Vagina (tissue), 2 donors: ENCODE measurements at places on chromosomes 1 and 21.

GRCh38 chr1:205667909-205668643, 12.2 kb downstream of the SLC45A3 start:
- DNase-seq, result no peak
- H3K36me3 ChIP-seq, result no peaks in the 10 kb centered on the region
- H3K27ac ChIP-seq, result no peak overlapping the region
- H3K27me3 ChIP-seq, result no peaks in the 10 kb centered on the region
- peaks cover 16% of the 10 kb centered on the region for H3K4me1 ChIP-seq
- H3K4me3 ChIP-seq, result no peak overlapping the region

DNA sequence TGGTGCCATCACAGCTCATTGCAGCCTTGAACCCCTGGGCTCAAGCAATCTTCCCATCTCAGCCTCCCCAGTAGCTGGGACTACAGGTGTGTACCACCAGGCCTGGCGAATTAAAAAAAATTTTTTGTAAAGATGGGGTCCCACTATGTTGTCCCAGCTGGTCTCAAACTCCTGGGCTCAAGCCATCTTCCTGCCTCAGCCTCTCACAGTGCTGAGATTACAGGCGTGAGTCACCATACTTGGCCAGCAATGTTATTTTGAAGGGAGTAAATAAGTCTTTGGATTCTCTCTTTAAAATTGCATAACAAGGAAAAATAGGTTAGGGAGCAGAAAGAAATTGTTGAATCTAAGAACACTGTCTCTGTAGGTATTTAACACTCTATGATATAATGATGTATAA, 111.3 kb downstream of the RPS6KC1 start:
- H3K27me3 ChIP-seq, result no peaks in the 10 kb centered on the region
- H3K27ac ChIP-seq, result peak overlapping the region; percentile 17
- peaks cover 6% of the 10 kb centered on the region for H3K4me1 ChIP-seq
- H3K4me3 ChIP-seq, result no peak overlapping the region
- no peak for DNase-seq

GRCh38 chr1:205983925-205984725, 19.1 kb downstream of the RAB7B start:
- H3K4me3 ChIP-seq, result no peak overlapping the region
- peaks cover 13% of the 10 kb centered on the region for H3K4me1 ChIP-seq
- H3K27me3 ChIP-seq, result no peaks in the 10 kb centered on the region

DNA sequence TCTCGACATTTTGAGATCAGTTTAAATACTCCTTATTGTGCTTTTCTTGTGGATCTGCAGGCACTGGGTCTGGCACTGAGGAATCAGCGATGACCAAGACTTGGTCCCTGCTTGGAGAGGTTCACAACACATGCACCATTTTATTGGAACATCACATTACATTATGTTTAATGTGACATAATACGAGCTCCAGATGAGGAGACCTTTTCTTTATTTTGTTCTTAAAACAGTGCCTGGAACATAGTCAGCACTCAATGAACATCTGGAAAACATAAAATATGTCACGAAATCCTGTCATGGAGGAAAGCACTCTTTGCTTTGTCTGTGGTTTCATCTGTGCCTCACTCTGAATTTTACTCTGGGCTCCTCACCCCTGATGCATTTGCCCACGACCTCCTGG, 110.7 kb downstream of the ST6GALNAC3 start:
- no peaks in the 10 kb centered on the region for H3K36me3 ChIP-seq
- no peaks in the 10 kb centered on the region for H3K27me3 ChIP-seq
- no peak overlapping the region for H3K4me3 ChIP-seq
- H3K27ac ChIP-seq, result no peak overlapping the region
- no peak for DNase-seq

DNA sequence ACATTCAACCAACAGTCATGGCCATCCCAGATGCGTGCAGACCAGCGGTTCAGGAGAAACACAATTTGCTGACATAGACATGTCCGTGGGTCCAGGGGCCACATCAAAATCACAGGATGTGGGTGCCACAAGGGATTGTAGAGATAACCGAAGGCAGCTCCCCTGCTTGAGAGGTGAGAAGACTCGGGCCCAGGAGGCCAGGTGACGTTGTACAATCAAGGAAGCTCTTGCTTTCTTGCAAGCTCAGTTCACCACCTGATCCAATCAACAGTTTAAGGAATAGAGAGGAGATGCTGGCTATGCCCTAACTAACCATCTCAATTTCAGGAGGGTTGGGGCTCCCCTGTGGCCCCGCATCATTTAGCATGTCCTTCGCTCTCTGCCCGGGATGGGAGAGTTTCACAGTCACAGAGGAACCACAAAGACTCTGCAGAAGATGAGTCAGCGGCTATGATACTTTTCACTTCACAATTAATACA, 19.5 kb downstream of the UBASH3A start:
- no peak for DNase-seq
- H3K4me1 ChIP-seq, result no peaks in the 10 kb centered on the region
- H3K36me3 ChIP-seq, result no peaks in the 10 kb centered on the region
- H3K27ac ChIP-seq, result no peak overlapping the region

DNA sequence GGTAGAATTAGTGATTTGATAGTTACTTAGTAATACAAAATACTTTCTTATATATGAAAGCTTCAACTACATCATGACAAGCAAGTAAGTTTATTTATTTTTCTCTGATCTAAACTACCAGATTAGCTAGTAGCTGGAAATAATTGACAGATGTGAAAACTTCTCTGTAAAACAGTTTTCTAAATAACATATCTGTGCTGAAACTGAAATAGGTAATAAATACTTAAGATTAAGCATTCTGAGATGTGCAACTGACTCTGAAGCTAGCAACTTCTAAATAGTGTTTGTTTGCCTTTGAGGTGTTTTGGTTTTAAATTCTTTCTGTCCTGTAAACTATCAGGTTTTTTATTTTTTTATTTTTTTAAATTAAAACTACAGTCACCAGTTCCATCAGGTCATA, 18.5 kb upstream of the LHX8 start:
- H3K4me3 ChIP-seq, result no peak overlapping the region
- no peaks in the 10 kb centered on the region for H3K4me1 ChIP-seq
- H3K27me3 ChIP-seq, result no peaks in the 10 kb centered on the region
- DNase-seq, result no peak
- H3K27ac ChIP-seq, result no peak overlapping the region

- peaks cover 23% of the 10 kb centered on the region for H3K4me1 ChIP-seq
- no peak overlapping the region for H3K4me3 ChIP-seq
- peak; percentile 65 for DNase-seq
- H3K27me3 ChIP-seq, result no peaks in the 10 kb centered on the region
- no peak overlapping the region for H3K27ac ChIP-seq
Measured at GRCh38 chr1:234555390-234556024, 54.5 kb downstream of the IRF2BP2 start.

DNA sequence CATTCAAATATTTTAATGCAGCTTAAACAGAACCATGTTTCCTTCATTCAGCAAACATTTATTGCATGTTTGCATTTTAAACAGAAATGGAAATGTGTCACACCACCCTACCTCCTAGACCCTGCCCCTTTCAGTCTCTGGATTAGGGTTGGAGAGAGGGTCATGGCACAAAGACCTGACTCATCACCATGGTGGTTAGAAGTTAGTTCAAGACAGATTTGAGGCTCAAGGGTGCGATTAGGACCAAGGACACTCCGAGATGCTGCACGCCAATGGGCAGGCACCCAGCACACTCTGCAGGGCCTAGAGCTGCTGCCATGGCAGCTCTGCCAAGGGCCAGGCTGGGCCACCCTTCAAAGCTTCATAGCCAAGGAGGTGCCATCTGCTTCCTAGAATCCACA, 86.9 kb downstream of the NAV1 start:
- no peaks in the 10 kb centered on the region for H3K27me3 ChIP-seq
- H3K4me1 ChIP-seq, result no peaks in the 10 kb centered on the region
- H3K4me3 ChIP-seq, result no peak overlapping the region
- no peaks in the 10 kb centered on the region for H3K36me3 ChIP-seq

- no peaks in the 10 kb centered on the region for H3K27me3 ChIP-seq
- H3K4me1 ChIP-seq, result no peaks in the 10 kb centered on the region
- H3K36me3 ChIP-seq, result no peaks in the 10 kb centered on the region
- H3K4me3 ChIP-seq, result no peak overlapping the region
- no peak for DNase-seq
- no peak overlapping the region for H3K27ac ChIP-seq
Measured at GRCh38 chr1:117638141-117638540, 32.3 kb downstream of the TENT5C start.

GRCh38 chr1:114310695-114311271, 157.1 kb upstream of the SYT6 start:
- H3K27me3 ChIP-seq, result no peaks in the 10 kb centered on the region
- H3K4me1 ChIP-seq, result no peaks in the 10 kb centered on the region
- no peak overlapping the region for H3K27ac ChIP-seq
- H3K4me3 ChIP-seq, result no peak overlapping the region
- no peaks in the 10 kb centered on the region for H3K36me3 ChIP-seq

GRCh38 chr1:229195246-229195645, 75.7 kb upstream of the RAB4A start:
- no peaks in the 10 kb centered on the region for H3K36me3 ChIP-seq
- no peak overlapping the region for H3K4me3 ChIP-seq
- DNase-seq, result no peak
- no peaks in the 10 kb centered on the region for H3K27me3 ChIP-seq
- no peaks in the 10 kb centered on the region for H3K4me1 ChIP-seq
- H3K27ac ChIP-seq, result no peak overlapping the region
